Spleen (tissue), 13 donors: ENCODE measurements at places on chromosomes 1 and 21. TPM values are rescaled to one million over a fixed set of nuclear protein-coding genes. Genes with fewer than 3 reads are reported as not detected.

RHBG gene
- polyA plus RNA-seq = 0.38 TPM

EFCAB14 gene
- polyA plus RNA-seq = 15.1 TPM

DNA sequence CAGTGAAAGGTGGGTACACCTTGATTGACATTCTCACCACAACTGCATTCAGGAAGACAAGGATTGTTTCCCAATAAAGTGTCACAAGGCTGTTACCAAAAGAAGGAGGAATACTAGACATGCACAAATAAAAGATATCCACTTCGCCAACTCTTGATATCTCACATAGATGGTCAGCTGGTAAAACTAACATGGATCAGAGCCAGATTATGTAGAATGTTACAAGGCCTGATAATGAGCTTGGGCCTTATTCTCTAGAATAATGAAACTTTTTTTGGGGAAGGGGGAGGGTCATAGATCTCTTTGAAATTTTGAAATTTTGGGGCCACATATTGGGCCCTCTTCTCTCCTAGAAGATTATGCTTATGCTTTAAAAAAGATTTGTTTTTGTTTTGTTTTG, 24.9 kb downstream of the RAP1A start:
- no peaks in the 10 kb centered on the region for H3K27me3 ChIP-seq
- no peaks in the 10 kb centered on the region for H3K36me3 ChIP-seq
- H3K4me1 ChIP-seq = peaks cover 52% of the 10 kb centered on the region
- no peak overlapping the region for H3K4me3 ChIP-seq
- DNase-seq = no peak

DNA sequence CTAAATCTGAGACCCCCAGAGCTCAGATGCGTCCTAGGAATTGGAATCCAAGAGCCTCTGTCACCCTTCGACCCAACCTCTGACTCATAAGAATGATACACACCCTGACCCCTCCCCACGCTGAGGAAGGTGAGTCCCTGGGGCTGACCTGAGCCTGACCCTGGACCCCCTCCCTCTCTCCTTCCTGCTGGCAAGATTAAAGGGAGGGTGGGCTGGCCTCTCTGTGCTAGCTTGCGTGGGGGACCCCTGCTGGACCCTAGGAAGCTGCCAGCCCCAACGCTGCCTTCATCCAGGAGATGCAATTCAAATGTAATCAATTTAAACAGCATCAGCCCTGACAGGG, 627 bp downstream of the PLEKHA6 start:
- H3K27ac ChIP-seq = no peak overlapping the region
- H3K4me3 ChIP-seq = no peak overlapping the region
- H3K27me3 ChIP-seq = peaks cover 3% of the 10 kb centered on the region
- H3K4me1 ChIP-seq = peaks cover 60% of the 10 kb centered on the region

- no peak overlapping the region for H3K27ac ChIP-seq
- H3K4me3 ChIP-seq = no peak overlapping the region
- H3K4me1 ChIP-seq = no peaks in the 10 kb centered on the region
- H3K36me3 ChIP-seq = no peaks in the 10 kb centered on the region
Measured at GRCh38 chr21:14259747-14260146, 43.8 kb downstream of the RBM11 start.

DNA sequence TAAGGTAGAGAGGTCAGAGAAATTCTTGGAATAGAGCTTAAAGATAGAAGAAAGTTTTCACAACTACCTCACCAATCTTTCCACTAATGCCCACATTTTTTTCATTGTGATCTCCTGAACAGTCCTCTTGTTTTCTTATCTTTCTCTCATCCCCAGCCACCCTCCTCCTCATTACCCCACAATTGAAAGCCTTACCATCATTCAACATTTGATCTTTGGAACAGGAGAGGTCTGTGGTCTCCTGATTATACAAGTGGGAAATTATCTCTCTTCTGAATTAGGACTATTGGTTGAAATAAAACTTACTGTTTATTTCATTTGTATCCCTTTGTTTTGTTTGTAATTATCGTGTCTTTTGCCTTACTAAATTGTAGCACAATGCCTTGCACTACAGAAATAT, 29.6 kb downstream of the DNAH14 start:
- H3K4me1 ChIP-seq = no peaks in the 10 kb centered on the region
- H3K27ac ChIP-seq = no peak overlapping the region
- no peak for DNase-seq
- no peak overlapping the region for H3K4me3 ChIP-seq
- no peaks in the 10 kb centered on the region for H3K27me3 ChIP-seq
